ENCODE measurements at places on chromosomes 5 and 9. TPM values are rescaled to one million over a fixed set of nuclear protein-coding genes. Genes with fewer than 3 reads are reported as not detected.

PSD2 gene
- total RNA-seq: under 0.01 TPM

TTC23L gene
- 0.43 TPM for total RNA-seq

SLC1A3 gene
- total RNA-seq: 29.8 TPM

IER5L gene
- 18.1 TPM for total RNA-seq

BRD9 gene
- 25.3 TPM for total RNA-seq

TSSK1B gene
- total RNA-seq: 0.79 TPM

HRH2 gene
- total RNA-seq: not detected

LEAP2 gene
- not detected for total RNA-seq

EMB gene
- total RNA-seq: 2.2 TPM

SVEP1 gene
- 0.22 TPM for total RNA-seq

GCNT1 gene
- total RNA-seq: 37.3 TPM

ASPN gene
- total RNA-seq: not detected

RGS7BP gene
- not detected for total RNA-seq

GMCL2 gene
- not detected for total RNA-seq

MED22 gene
- 16.7 TPM for total RNA-seq

PGM5 gene
- 3.9 TPM for total RNA-seq

SLC6A3 gene
- not detected for total RNA-seq

GTF2H2C gene
- 19.2 TPM for total RNA-seq

TMEM215 gene
- not detected for total RNA-seq

ACOT12 gene
- total RNA-seq: not detected

Data from placental epithelial cell (primary cell).